Smooth muscle cell of the umbilical artery (primary cell): ENCODE measurements at places on chromosomes 5 and 9. TPM values are rescaled to one million over a fixed set of nuclear protein-coding genes. Genes with fewer than 3 reads are reported as not detected.

MYOT gene
- not detected in 2 replicates for total RNA-seq

GCNT4 gene
- 0.23 and 0.59 TPM in 2 replicates for total RNA-seq

CD74 gene
- total RNA-seq, result 0.89 and 1.1 TPM in 2 replicates

SNCB gene
- 0.18 TPM in 1 of 2 replicates, not detected in the other for total RNA-seq

IL31RA gene
- total RNA-seq, result 0.46 and 1.5 TPM in 2 replicates

F12 gene
- 0.51 and 0.89 TPM in 2 replicates for total RNA-seq

SEMA6A gene
- total RNA-seq, result 0.05 TPM in 1 of 2 replicates, not detected in the other

TRIM14 gene
- 3.0 and 8.0 TPM in 2 replicates for total RNA-seq

IL4 gene
- not detected in 2 replicates for total RNA-seq

TENT4A gene
- total RNA-seq, result 9.5 and 22.7 TPM in 2 replicates

SGCD gene
- 12.7 and 31.2 TPM in 2 replicates for total RNA-seq

GABRA6 gene
- total RNA-seq, result not detected in 2 replicates

ROR2 gene
- total RNA-seq, result 19.9 and 20.5 TPM in 2 replicates

PCDHGA3 gene
- total RNA-seq, result 1.6 and 2.1 TPM in 2 replicates

GOLPH3 gene
- 68.6 and 71.1 TPM in 2 replicates for total RNA-seq

C5orf22 gene
- 21.1 and 32.4 TPM in 2 replicates for total RNA-seq

ANKS6 gene
- total RNA-seq, result 11.3 and 23.5 TPM in 2 replicates

RARS1 gene
- 220 and 243 TPM in 2 replicates for total RNA-seq

ZNF879 gene
- 2.8 and 4.8 TPM in 2 replicates for total RNA-seq

SPATA31D4 gene
- not detected in 2 replicates for total RNA-seq

SLC38A9 gene
- 31.7 and 49.0 TPM in 2 replicates for total RNA-seq

MARCOL gene
- not detected in 2 replicates for total RNA-seq

REXO4 gene
- total RNA-seq, result 11.3 and 18.9 TPM in 2 replicates

CSF1R gene
- total RNA-seq, result 0.28 and 0.89 TPM in 2 replicates

BTNL3 gene
- total RNA-seq, result not detected in 2 replicates

HAPLN1 gene
- total RNA-seq, result 0.89 and 24.8 TPM in 2 replicates

RHOBTB3 gene
- total RNA-seq, result 256 and 273 TPM in 2 replicates

HMHB1 gene
- not detected in 2 replicates for total RNA-seq

EGR1 gene
- 2.1 and 2.7 TPM in 2 replicates for total RNA-seq

ADRB2 gene
- 0.18 and 0.30 TPM in 2 replicates for total RNA-seq

GFPT2 gene
- total RNA-seq, result 233 and 276 TPM in 2 replicates

ENG gene
- total RNA-seq, result 16.0 and 31.6 TPM in 2 replicates

CNTNAP3 gene
- 0.30 and 3.6 TPM in 2 replicates for total RNA-seq

SHLD3 gene
- total RNA-seq, result 3.9 and 5.0 TPM in 2 replicates

FOXD4L5 gene
- total RNA-seq, result 0.09 and 0.30 TPM in 2 replicates

SUSD1 gene
- total RNA-seq, result 37.4 and 53.7 TPM in 2 replicates

SLCO6A1 gene
- not detected in 2 replicates for total RNA-seq

FAM114A2 gene
- 39.5 and 50.0 TPM in 2 replicates for total RNA-seq

PCDHGC5 gene
- 2.4 and 10.2 TPM in 2 replicates for total RNA-seq

CHD1 gene
- total RNA-seq, result 48.4 and 88.7 TPM in 2 replicates

PDZD2 gene
- under 0.01 and 0.05 TPM in 2 replicates for total RNA-seq

PCSK5 gene
- total RNA-seq, result 8.5 and 10.7 TPM in 2 replicates

CARD9 gene
- total RNA-seq, result 1.8 and 5.3 TPM in 2 replicates

FUT7 gene
- under 0.01 TPM in 1 of 2 replicates, not detected in the other for total RNA-seq

CORO2A gene
- total RNA-seq, result 0.30 and 0.37 TPM in 2 replicates

TYRP1 gene
- total RNA-seq, result 0.46 and 12.8 TPM in 2 replicates

PARP8 gene
- 20.7 and 22.3 TPM in 2 replicates for total RNA-seq

OR1Q1 gene
- not detected in 2 replicates for total RNA-seq

IFNK gene
- total RNA-seq, result not detected in 2 replicates

LCNL1 gene
- 0.88 and 1.5 TPM in 2 replicates for total RNA-seq

PLPPR1 gene
- 0.05 TPM in 1 of 2 replicates, not detected in the other for total RNA-seq

TAS2R1 gene
- total RNA-seq, result not detected in 2 replicates
